Stimulated activated effector memory CD8-positive, alpha-beta T cell treated with anti-CD3 and anti-CD28 coated beads, Interleukin-12 subunit alpha, Interleukin-12 subunit beta, amount 100 ng/mL, for 72 hours (primary cell): ENCODE measurements at places on chromosomes 4 and X.

GRCh38 chr4:62193761-62194160 lies 993.6 kb downstream of the ADGRL3 start:
- no peak for DNase-seq

DNA sequence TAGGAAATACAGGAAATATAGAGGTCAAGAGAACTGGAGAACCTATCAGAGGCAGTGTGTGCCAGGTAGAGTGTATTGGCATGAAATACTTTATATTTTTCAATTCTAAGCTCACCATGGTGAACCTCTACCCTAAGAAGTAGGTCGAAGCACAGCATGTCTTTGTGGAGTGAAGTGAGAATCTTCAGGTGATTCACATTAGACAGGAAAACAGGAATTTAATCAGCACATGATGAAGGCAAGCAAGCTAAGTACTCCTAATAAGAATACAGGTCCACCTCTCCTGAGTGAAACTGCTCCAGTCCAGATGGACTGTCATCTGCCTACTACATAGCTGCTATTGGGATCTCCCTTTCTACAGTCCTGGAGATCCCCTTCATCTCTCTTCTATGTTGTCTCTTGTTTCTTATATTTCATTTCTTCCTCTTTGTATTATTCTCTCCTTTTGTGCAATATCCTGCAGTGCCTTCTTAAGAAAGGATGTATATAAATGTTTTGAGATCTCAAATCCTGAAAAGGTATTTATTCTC lies 159.0 kb downstream of the LRBA start:
- DNase-seq: no peak

- DNase-seq: no peak
Measured at GRCh38 chrX:34848281-34848680, 94.3 kb upstream of the FAM47B start.

GRCh38 chr4:100721490-100721889 lies 203.7 kb upstream of the EMCN start:
- no peak for DNase-seq

GRCh38 chr4:84669201-84669600 lies 86.3 kb downstream of the CDS1 start:
- no peak for DNase-seq

- no peak for DNase-seq
Measured at GRCh38 chrX:136215559-136215958, 35.6 kb downstream of the MAP7D3 start.
